ENCODE measurements at places on chromosomes 11 and 22. TPM values are rescaled to one million over a fixed set of nuclear protein-coding genes. Genes with fewer than 3 reads are reported as not detected.

OR51F2 gene
- not detected for total RNA-seq

BIK gene
- total RNA-seq, result 1.5 TPM

AGBL2 gene
- total RNA-seq, result 0.86 TPM

IFT27 gene
- total RNA-seq, result 23.3 TPM

HOATZ gene
- total RNA-seq, result not detected

RFPL1 gene
- not detected for total RNA-seq

APOL5 gene
- total RNA-seq, result not detected

CDC42BPG gene
- total RNA-seq, result 1.7 TPM
